ENCODE measurements at places on chromosomes 1 and 21. TPM values are rescaled to one million over a fixed set of nuclear protein-coding genes. Genes with fewer than 3 reads are reported as not detected.

DNA sequence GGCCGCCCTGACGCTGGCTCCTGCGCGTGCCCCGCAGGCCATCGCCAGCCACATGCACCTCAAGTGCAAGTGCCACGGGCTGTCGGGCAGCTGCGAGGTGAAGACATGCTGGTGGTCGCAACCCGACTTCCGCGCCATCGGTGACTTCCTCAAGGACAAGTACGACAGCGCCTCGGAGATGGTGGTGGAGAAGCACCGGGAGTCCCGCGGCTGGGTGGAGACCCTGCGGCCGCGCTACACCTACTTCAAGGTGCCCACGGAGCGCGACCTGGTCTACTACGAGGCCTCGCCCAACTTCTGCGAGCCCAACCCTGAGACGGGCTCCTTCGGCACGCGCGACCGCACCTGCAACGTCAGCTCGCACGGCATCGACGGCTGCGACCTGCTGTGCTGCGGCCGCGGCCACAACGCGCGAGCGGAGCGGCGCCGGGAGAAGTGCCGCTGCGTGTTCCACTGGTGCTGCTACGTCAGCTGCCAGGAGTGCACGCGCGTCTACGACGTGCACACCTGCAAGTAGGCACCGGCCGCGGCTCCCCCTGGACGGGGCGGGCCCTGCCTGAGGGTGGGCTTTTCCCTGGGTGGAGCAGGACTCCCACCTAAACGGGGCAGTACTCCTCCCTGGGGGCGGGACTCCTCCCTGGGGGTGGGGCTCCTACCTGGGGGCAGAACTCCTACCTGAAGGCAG, 23.4 kb upstream of the ARF1 start:
- H3K4me1 ChIP-seq, result peaks cover 9% of the 10 kb centered on the region

ADORA1 gene
- total RNA-seq, result 2.9 TPM

OR2L3 gene
- total RNA-seq, result not detected

PROX1 gene
- 1.4 TPM for total RNA-seq

GRCh38 chr1:209810783-209811182, 4.8 kb upstream of the IRF6 start:
- H3K4me3 ChIP-seq, result no peak overlapping the region
- no peak overlapping the region for H3K27ac ChIP-seq
- DNase-seq, result no peak
- H3K36me3 ChIP-seq, result no peaks in the 10 kb centered on the region
- H3K27me3 ChIP-seq, result peaks cover 3% of the 10 kb centered on the region
- H3K4me1 ChIP-seq, result peaks cover 32% of the 10 kb centered on the region

GRCh38 chr1:15275921-15276683, 29.1 kb downstream of the FHAD1 start:
- H3K27ac ChIP-seq, result no peak overlapping the region
- H3K36me3 ChIP-seq, result no peaks in the 10 kb centered on the region
- peaks cover 6% of the 10 kb centered on the region for H3K27me3 ChIP-seq

DNA sequence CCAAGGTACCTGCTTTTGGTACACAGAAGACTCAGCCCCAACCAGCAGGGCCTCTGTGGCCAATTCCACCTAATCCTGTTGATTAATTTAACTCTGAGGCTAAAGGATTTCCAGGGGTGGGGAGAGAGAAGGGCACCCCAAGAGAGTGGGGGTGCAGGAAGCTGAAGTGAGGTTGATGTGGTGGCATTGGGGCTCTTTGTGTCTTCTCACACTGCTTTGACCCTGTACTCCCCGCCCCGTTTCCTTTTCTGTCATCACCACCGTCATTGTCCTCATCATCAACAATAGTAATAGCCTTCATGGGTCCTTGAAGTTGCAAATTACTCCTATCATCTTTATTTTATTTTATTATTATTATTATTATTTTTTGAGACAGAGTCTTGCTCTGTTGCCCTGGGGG, 55.9 kb downstream of the PAX7 start:
- no peaks in the 10 kb centered on the region for H3K36me3 ChIP-seq
- no peak overlapping the region for H3K4me3 ChIP-seq
- DNase-seq, result no peak
- peaks cover 53% of the 10 kb centered on the region for H3K27me3 ChIP-seq
- no peak overlapping the region for H3K27ac ChIP-seq

DNA sequence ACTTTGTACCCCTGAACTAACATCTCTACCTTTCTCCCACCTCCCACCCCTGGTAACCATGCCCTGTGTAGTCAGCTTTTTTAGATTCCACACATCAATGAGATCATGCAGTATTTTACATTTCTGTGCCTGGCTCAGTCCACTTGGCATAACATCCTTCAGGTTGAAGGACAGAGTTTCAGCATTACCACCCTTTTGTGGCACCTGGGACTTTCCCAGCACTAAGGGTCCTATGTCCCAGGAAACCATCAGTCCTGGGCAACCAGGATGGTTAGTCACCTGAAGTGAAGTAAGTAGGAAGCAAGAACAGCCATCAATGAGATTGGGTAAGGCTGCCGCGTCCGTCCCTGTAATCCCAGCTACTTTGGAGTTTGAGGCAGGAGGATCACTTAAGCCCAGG, 370.6 kb downstream of the SIPA1L2 start:
- H3K4me1 ChIP-seq, result peaks cover 30% of the 10 kb centered on the region
- DNase-seq, result no peak
- H3K4me3 ChIP-seq, result no peak overlapping the region
- no peaks in the 10 kb centered on the region for H3K36me3 ChIP-seq

GRCh38 chr1:231796141-231796540, 169.6 kb downstream of the DISC1 start:
- no peaks in the 10 kb centered on the region for H3K27me3 ChIP-seq
- H3K36me3 ChIP-seq, result peaks cover 5% of the 10 kb centered on the region
- H3K27ac ChIP-seq, result no peak overlapping the region
- H3K4me3 ChIP-seq, result no peak overlapping the region

GRCh38 chr21:31892686-31893085, 19.9 kb downstream of the HUNK start:
- peak overlapping the region; percentile 78 for H3K27ac ChIP-seq
- DNase-seq, result no peak
- no peak overlapping the region for H3K4me3 ChIP-seq
- H3K4me1 ChIP-seq, result peaks cover 77% of the 10 kb centered on the region

DNA sequence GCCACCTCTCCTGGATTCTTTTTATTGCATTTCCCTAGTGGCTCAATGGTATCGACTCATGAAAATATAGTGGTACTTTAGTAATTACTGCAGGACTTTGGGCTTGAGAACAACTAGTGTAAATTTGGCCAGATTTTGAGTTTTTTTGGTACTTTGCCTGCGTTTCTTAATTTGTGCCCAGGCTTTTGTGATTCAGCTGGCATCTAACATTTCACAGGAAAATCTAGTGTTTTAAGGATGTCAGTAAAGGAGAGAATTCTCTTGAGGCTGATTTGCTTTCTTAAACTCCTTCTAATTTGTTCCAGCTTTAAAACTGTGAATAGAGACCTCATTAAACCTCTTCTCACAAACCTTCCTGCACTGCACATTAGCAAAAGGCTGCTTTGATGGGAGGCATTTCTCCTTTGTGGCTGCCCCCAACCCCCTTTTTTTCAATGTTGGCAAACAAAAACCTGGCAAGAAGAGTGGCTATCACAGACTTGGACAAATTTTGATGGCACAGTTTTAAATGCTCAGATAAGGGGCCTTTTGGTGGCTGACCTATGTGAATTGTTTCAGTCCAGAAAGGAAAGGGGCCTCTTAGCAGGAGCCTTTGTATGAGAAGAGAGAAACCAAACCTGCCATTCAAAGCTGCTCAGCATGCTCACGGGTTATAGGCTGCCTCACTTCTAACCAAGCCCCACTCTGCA, 113.4 kb upstream of the RAVER2 start:
- no peaks in the 10 kb centered on the region for H3K27me3 ChIP-seq
- no peak overlapping the region for H3K4me3 ChIP-seq
- H3K27ac ChIP-seq, result no peak overlapping the region

DNA sequence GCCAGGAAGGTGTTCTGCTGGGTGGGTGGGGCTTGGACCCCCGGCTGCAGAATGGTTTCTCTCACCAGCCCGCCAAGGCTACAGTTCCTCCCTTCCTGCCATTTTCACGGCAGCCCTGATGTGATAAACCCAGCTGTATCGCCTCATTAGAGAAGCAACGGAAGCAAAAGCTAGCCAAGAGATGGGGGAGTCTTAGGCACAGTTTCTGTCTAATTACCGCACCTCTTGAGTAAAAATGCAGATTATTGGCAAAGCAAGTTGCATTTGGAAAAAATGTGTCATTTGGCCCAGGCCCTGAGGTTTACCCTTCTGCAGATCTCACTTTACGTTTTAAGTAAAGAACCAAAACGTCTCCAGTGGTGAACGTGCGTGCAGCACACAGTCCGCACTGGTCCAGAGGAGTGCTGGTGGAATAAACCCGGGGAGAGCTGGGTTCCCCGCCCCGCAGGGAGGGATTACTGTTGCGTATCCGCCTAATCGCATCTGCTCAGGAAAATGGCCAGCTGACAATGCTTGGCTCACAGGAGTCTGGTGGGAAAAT, 109.9 kb downstream of the GALNT2 start:
- H3K4me1 ChIP-seq, result no peaks in the 10 kb centered on the region
- H3K27ac ChIP-seq, result no peak overlapping the region
- H3K36me3 ChIP-seq, result peaks cover 18% of the 10 kb centered on the region

- H3K36me3 ChIP-seq, result no peaks in the 10 kb centered on the region
- H3K4me1 ChIP-seq, result peaks cover 14% of the 10 kb centered on the region
- H3K27ac ChIP-seq, result no peak overlapping the region
- H3K4me3 ChIP-seq, result no peak overlapping the region
- DNase-seq, result no peak
Observed at GRCh38 chr1:100249155-100249536, 488 bp downstream of the DBT start.
